ENCODE measurements at places on chromosomes 3 and 15.
A peak's percentile ranks its signal among the peaks of the same experiment; 100 is the strongest.

GRCh38 chr3:162769564-162769963, 1273.0 kb downstream of the OTOL1 start:
- no peak for DNase-seq

DNA sequence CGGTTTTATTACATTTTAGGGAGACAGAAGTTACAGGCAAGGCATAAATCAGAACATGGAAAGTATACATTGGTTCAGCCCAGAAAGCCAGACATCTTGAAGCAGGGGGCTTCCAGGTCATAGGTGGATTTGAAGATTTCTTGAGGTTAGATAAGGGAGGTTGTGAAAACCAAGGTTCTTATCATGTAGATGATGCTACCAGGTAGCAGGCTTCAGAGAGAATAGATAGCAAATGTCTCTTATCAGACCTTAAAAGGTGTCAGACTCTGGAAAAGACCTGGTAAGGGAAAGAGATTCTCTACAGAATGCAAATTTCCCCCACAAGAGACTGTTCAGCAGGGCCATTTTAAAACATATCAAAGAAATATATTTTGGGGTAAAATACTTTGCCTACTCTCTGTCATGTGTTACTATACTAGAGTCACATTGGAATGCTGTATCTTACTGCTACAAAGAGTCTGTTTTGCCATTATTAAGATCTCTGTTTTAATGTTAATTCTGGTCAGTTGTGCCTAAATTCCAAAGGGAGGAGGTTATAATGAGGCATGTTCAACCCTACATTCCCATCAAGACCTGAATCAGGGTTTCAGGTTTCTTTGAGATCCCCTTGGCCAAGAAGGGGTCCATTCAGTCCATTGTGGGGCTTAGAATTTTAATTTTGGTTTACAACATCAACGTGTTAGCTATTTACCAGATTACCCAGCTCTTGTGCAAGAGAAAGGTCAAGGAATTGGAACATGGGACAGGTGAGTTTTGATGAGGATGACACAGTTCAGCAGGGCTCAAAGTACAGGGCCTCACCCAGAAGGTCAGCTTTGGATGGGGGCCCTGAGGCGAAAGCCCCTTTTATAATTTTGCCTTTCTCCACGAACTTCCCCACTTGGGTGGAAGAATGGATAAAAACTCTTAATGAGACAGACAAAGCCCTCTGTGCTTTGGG, 36.0 kb upstream of the LYZL4 start:
- no peak for DNase-seq

DNA sequence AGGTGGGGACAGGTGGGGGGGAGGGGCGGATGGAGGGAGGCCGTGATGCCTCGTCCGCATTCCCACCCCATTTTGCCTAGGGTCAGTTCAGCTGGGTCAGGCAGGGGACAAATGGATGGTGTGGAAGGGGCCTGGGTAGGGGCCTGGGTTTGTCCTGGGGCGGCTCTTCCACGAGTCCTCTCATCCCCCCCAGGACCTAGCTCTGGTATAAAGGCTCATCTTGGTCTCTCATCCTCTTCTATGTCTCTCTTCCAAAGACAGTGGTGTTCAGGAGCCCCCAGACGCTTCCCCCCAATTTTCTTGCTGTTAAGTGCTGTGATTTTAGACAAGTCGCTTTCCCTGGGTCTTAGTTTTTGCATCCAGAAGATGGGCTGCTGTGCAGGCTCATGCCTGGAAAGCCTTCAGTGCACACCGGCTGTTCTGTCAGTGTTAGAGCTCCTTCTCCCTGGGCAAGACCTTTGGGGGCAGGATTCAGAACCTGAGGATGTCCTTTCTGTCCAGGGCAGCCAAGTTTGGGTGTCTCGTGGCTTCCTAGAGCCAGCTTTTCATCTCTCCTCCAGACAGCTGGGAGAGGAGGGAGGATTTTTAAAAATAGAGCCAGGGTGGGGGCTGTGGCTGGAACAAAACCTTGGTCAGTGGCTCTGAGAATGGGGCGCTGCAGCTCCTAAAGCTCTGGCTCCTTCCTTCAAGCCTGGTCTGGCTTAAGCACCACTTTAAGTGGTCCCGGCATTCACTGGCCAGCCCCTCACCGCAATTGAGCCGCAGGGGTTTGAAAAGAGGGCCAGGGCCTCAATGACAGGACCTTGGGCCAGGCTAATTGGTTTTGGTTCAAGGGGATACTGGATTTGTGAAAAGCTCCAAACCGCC, 37.7 kb upstream of the POLG start:
- DNase-seq, result no peak

- DNase-seq, result no peak
Observed at GRCh38 chr15:51375966-51376640, 34.6 kb downstream of the GLDN start.

DNA sequence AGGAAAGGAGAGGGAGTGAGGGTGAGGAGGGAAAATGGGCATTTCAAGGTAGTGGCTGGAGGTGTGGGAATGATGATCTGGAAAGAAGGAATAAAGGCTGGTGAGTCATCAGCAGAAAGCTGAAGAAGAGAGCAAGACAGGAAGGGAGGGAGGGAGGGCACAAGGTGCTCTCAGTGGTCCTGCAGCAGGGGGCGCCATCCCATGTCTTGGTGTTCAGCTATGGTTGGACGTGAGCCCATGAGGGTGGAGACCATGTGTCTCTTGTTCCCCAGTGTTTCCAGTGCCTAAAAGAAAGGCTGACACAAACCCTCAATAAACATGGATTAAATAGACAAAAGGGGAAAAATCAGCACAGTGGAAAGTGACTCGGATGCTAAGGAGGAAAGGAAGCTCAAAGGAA, 228.5 kb downstream of the NTRK3 start:
- peak; percentile 22 for DNase-seq

GRCh38 chr3:157113832-157114505, 46.0 kb downstream of the CCNL1 start:
- no peak for DNase-seq

DNA sequence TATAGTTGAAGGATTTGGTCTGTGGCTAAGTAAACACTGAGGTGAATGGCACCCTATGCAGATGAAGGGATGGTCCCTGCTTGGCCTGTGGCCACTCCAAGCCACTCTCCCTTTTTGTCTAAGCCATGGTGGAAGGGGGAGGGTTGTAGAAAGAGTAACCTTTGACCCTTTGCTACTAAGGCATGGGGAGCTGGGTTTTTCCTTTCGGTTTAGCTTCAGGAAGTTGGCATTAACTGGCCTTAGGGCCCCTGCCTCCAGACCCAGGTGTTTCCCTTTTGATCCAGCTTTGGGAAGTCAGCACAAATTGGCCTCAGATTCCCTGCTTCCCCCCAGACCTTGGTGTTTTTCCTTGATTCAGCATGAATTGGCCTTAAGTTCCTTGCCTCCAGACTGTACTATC, 49.5 kb downstream of the EFCAB12 start:
- no peak for DNase-seq

DNA sequence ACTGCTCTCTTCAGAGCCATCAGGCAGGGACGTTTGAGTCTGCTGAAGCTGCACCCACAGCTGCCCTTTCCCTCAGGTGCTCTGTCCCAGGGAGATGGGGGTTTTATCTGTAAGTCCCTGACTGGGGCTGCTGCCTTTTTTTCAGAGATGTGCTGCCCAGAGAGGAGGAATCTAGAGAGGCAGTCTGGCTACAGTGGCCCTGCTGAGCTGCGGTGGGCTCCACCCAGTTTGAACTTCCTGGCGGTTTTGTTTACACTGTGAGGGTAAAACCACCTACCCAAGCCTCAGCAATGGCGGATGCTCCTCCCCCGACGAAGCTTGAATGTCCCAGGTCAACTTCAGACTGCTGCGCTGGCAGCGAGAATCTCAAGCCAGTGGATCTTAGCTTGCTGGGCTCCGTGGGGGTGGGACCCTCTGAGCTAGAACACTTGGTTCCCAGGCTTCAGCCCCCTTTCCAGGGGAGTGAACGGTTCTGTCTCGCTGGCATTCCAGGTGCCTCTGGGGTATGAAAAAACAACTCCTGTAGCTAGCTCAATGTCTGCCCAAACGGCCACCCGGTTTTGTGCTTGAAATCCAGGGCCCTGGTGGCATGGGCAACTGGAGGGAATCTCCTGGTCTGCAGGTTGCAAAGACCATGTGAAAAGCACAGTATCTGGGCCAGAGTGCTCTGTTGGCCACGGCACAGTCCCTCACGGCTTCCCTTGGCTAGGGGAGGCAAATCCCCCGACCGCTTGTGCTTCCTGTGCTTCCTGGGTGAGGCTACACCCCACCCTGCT, 21.1 kb upstream of the ST6GAL1 start:
- DNase-seq, result peak; percentile 82

DNA sequence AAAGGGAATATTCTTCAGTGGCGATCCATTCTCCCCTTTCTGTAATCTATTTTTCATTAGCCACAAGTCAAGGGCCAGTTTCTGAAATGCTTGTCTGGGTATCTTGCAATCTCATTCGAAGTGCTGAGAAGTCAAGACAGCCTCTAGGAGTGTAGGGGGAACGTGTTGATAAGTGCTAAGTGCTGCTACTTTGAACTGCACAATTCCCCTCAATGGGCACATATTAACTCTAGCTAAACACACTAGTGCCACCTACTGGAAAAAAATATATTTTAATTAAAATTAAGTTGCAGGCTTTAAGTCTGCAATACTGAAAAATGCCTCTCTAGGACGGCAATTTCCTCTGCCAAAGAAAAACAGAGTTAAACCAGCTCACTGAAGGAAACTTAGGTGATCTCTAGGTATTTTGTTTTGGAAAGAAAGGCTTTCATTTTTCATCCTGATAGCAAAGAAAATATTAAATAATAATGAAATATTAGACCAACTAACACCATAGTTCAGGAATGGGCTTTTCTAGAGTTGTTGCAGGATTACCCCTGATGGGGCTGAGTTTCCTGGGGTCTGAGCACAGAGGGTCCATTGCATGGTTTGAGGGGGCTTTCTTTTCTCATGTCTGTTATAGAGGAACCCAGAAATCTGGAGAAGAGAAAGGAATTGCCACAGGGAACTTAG, 181.9 kb upstream of the KBTBD8 start:
- no peak for DNase-seq

DNA sequence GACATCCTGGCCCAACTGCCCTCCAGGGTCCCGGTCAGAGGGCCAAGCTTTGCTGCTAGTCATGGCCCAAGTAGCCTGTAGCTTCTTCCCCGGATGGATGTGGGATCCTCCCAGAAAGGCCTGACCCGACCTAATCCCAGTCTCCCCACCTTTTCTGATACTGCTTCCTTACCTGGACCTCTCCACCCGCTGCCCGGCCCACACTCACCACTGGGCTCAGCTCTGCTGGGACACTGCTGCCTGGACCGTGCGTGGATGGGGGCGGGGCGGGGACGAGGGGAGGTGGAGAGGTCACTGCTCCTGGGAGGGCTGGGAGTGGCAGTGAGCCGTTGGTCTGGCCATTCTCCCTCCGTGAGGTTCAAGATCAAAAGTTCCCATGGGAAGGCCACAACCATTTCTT, 40.3 kb upstream of the FURIN start:
- DNase-seq, result no peak

DNA sequence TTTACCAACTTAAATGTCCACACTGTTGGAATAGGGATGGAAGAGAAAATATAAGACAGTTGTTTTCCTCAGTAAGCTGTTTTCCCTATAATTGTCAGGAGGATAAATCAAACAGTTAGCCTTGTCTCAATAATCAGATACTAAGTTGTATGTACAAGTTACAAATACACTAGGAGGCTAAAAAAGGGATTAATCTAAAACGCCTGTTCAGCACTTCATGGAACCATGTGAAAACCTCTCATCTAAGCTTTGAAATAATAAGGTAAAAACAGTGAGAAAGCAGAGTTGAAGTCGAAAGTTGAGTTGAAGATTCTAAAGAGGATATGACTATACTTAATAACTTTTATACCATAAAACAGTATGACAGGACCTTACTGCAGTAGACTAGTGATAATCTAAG, 62.0 kb downstream of the CALML4 start:
- no peak for DNase-seq

GRCh38 chr15:58924327-58924726, 9.2 kb downstream of the SLTM start:
- no peak for DNase-seq

- no peak for DNase-seq
Observed at GRCh38 chr3:126263539-126263938, 83.2 kb upstream of the ALDH1L1 start.

DNA sequence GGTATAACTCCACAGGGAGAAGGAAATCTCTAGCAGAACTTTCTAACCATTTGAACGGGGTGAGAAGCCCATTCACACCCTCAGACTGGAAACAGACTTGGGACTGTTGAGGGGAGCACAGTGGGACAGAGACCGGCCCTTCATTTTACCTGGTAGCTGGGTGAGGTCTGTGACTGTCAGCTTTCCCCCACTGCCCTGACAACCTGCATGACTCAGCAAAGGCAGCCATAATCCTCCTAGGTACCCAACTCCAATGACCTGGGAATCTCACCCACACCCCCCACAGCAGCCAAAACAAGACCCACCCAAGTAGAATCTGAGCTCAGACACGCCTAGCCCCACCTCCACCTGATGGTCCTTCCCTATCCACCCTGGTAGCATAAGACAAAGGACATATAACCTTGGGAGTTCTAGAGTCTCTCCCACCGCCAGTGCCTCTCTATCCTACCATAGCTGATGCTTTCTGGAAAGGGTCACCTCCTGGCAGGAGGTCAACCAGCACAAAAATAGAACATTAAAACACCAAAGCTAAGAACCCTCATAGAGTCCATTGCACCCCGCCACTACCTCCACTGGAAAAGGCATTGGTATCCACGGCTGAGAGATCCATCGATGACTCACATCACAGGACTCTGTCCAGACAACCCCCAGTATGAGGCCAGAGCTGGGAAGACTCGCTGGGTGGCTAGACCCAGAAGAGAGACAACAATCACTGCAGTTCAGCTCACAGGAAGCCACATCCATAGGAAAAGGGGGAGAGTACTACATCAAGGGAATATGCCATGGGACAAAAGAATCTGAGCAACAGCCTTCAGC, 28.0 kb downstream of the SENP7 start:
- no peak for DNase-seq

Measured in activated CD4-positive, alpha-beta T cell treated with anti-CD3 and anti-CD28 coated beads for 36 hours (primary cell).